ENCODE measurements at places on chromosomes 3 and 15. TPM values are rescaled to one million over a fixed set of nuclear protein-coding genes. Genes with fewer than 3 reads are reported as not detected.

DNA sequence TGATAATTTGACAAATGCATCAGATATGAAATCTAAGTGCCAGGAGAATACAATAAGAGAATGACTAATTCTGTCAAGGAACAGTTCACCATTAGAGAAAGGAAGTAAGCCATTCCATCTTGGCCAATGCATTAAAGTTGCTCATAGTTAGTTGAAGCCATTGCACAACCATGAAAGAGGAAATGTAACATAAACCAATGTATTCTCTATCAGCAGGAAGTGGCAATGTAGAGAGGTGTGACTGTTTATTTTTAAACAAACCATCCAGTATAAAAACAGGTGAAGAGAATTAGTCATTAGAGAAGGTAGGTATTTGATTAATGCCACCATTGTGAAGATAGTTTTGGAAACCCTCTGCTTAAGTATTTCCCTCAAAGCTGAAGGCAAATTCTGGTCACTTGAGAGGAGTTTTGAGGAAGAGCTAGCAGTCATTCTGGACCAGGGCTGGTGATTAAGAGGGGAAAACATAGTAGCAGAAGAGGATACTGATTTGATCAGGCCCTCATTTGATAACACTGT is 10.7 kb upstream of the ANXA2 start:
- DNase-seq: no peak

GRCh38 chr3:133693821-133694220 is 32.1 kb upstream of the TOPBP1 start:
- no peak for DNase-seq

GRCh38 chr3:132414841-132415240 is 2.5 kb upstream of the DNAJC13 start:
- DNase-seq: no peak

DNA sequence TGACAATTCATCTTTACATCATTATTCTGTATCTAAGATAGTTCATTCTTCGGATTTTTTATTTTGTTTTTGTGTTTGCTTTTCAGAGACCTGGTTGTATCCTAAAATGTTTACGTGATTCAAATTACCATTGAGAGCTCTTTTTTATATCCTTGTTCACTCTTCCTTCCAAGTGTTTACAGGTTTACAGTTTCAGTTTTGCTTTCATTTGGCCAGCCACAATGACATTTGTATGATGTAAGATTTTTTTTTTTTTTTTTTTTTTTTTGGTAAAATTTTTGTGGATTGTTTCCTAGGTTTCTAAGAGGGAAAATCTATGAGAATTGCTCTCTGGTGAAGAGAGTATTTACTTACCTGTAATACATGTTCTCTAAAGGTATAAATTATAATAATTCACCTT is 55.0 kb downstream of the SETD5 start:
- no peak for DNase-seq

GRCh38 chr3:171984883-171985282 is 54.5 kb upstream of the FNDC3B start:
- DNase-seq: no peak

Gene C3orf18
- 19.8 TPM for polyA plus RNA-seq

Gene STAB1
- polyA plus RNA-seq: 37.3 TPM

Gene FSTL1
- 571 TPM for polyA plus RNA-seq

Gene EPHB1
- polyA plus RNA-seq: 49.5 TPM

All from forelimb muscle (tissue), 1 donor.